ENCODE measurements at places on chromosomes 1 and 21. TPM values are rescaled to one million over a fixed set of nuclear protein-coding genes. Genes with fewer than 3 reads are reported as not detected.

COL16A1 gene
- polyA plus RNA-seq, result 32.8 TPM

CIART gene
- polyA plus RNA-seq, result 10.2 TPM

LCA5L gene
- 0.56 TPM for polyA plus RNA-seq

OR6P1 gene
- not detected for polyA plus RNA-seq

GRCh38 chr1:160222546-160222945 lies 17.4 kb downstream of the PEA15 start:
- DNase-seq, result no peak

- DNase-seq, result no peak
These were observed 7.6 kb downstream of the CYP4B1 start for GRCh38 chr1:46806196-46807020.

GRCh38 chr1:5939271-5940170 lies 52.7 kb downstream of the NPHP4 start:
- DNase-seq, result peak; percentile 63

- DNase-seq, result no peak
These were observed 33.7 kb downstream of the IER5 start for GRCh38 chr1:181122222-181122621.

- DNase-seq, result no peak
These were observed 92.7 kb downstream of the TOMM20 start for GRCh38 chr1:235035928-235036327.

DNA sequence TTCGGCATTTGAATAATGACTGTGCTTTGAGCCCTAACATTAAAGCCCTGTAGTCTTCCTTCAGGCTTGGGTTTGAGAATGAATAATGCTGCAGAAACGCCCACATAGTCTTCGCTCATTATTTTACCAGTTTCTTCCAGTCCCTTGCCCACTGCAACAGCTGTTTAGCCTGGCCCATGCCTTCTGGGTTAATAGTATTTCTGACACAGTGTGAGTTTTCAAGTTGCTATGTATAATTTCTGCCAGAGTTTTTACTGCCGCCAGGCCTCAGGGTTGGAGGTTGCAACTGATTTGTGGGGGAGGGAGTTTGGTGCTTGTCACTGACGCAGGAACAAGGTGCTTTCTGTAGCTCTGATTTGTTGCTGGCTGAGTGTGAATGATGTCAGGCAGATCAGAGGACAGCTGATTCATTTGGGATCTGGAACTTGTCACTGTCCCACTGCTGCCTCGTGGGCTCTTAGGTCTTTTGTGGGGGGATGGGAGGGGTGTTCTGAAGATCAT lies 109.8 kb downstream of the MAST2 start:
- peak; percentile 89 for DNase-seq

DNA sequence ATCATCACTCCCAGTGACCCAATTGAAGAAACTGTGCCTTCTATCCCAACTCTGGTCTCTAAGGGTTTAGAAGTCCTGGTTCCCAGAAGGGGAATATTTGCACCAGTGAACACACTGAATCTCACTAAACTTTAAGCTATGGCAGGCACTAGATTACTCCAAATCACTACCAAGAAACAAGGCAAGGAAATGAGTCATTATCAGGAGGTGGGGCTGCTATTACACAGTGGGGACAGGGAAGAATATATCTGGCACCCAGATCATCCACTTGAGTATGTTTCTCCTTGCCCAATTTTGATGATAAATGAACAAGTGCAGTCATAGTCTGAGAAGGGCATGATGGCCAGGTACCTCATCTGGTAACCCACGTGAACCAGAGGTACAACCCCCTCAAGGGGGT lies 7.0 kb downstream of the MRPL9 start:
- DNase-seq, result peak; percentile 40

- peak; percentile 6 for DNase-seq
These were observed 99.3 kb downstream of the FMN2 start for GRCh38 chr1:240190881-240191401.

- DNase-seq, result peak; percentile 4
These were observed 36.7 kb upstream of the MAGI3 start for GRCh38 chr1:113353580-113353979.
